ENCODE measurements at places on chromosomes 6 and 20. TPM values are rescaled to one million over a fixed set of nuclear protein-coding genes. Genes with fewer than 3 reads are reported as not detected.

GRCh38 chr6:147417954-147418353 lies 90.5 kb upstream of the SAMD5 start:
- H3K4me3 ChIP-seq = no peak overlapping the region
- no peak overlapping the region for H3K27ac ChIP-seq
- no peaks in the 10 kb centered on the region for H3K27me3 ChIP-seq
- DNase-seq = no peak

DNA sequence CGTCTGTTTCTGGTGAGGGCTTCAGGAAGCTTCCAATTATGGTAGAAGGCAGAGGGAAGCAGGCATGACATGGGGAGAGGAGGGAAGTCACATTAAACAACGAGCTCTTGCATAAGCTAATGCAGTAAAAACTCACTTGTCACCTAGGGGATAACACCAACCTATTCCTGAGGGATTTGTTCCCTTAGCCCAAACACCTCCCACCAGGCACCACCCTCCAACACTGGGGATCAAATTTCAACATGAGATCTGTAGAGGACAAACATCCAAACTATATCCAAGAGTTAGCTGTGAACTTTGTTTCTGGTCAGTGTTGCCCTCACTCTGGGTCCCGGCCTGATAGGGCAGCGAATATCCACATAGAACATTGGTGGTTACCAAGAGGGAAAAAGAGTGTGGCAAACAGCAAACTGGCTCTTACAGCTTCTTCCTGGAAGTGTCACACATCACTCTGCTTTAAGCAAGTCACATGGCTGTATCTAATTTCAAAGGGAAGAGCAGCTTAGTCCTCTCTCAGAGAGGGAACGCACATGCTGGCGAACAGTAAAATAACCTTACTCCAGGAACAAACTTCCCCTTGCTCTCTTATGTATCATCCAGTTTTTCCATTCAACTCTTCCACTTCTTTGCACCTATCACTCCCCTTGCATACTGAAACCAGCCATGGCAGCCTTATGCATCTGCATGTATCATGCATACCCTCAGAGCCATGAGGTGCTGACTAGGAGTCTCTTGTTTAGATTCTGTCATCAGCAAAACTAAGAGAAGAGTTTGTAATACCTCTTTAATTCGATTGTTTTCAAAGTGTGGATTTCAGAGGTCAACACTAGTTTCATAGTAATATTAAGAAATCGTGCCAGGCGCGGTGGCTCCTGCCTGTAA lies 4.8 kb upstream of the MOCS1 start:
- DNase-seq = no peak
- H3K27me3 ChIP-seq = no peaks in the 10 kb centered on the region
- H3K27ac ChIP-seq = no peak overlapping the region
- H3K36me3 ChIP-seq = no peaks in the 10 kb centered on the region
- no peaks in the 10 kb centered on the region for H3K4me1 ChIP-seq
- no peak overlapping the region for H3K4me3 ChIP-seq

DNA sequence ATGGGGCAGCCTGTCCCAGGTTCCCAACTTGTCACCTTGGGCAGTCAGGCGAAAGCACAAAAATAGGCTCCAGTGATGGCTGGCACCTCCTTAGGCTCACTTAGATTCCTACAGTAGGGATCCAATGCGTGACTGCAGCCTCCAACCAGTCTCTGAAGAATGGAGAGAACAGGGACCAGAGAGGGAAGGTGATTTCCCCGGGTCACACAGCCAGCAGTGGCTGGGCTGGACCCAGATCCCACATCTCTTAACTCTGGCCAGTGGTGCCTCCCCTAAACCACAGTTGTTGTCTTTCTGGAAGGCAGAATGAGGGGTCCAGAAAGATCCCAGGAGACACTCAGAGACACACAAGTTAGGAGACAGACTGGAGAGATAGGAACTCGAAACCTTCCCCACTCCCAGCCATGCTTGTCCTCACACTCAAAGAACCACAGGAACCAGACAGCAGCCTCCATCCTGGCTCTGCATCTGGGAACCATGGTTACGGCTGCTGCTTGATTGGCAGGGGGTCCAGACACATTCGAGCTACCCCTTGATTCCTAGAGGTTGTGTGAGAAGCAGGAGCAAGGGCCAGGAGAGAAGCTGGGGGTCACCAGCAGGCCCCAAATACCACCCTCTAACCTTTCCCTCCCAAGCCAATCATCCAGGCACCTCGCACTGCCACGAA lies 33.1 kb upstream of the SIRPA start:
- H3K27ac ChIP-seq = no peak overlapping the region
- H3K4me3 ChIP-seq = no peak overlapping the region
- no peak for DNase-seq
- no peaks in the 10 kb centered on the region for H3K36me3 ChIP-seq

DNA sequence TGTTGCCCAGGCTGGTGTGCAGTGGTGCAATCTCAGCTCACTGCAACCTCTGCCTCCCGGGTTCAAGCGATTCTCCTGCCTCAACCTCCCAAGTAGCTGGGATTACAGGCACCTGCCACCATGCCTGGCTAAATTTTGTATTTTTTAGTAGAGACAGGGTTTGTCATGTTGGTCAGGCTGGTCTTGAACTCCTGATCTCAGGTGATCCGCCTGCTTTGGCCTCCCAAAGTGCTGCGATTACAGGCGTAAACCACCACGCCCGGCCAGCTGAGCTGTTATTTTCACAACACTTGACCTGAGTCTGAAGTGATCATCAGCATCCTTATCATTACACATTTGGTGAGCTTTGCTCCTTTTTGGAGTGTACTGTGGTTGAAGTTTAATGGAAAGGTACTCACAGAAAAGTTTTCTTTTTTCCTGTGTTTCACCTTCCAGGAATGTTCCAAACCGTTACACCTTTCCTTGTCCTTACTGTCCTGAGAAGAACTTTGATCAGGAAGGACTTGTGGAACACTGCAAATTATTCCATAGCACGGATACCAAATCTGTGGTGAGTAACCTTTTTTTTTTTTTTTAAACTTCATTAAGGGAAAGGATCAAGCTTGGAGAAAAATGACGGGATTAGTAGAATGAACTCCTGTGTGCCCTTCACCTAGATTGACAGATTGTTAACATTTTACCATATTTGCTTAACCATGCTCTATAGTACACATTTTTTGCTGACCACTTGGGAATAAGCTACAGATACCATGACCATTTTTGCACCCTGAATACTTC lies 9.7 kb downstream of the RNF114 start:
- H3K4me1 ChIP-seq = no peaks in the 10 kb centered on the region
- DNase-seq = no peak
- peaks cover 36% of the 10 kb centered on the region for H3K36me3 ChIP-seq
- H3K4me3 ChIP-seq = no peak overlapping the region
- no peak overlapping the region for H3K27ac ChIP-seq

GRCh38 chr6:128754658-128755256 lies 128.2 kb upstream of the LAMA2 start:
- H3K4me3 ChIP-seq = no peak overlapping the region
- no peaks in the 10 kb centered on the region for H3K36me3 ChIP-seq
- H3K27ac ChIP-seq = no peak overlapping the region

- no peak for DNase-seq
- H3K4me1 ChIP-seq = no peaks in the 10 kb centered on the region
- no peaks in the 10 kb centered on the region for H3K36me3 ChIP-seq
- no peak overlapping the region for H3K4me3 ChIP-seq
- H3K27me3 ChIP-seq = no peaks in the 10 kb centered on the region
Measured at GRCh38 chr6:53802582-53802981, 7.8 kb downstream of the LRRC1 start.

DNA sequence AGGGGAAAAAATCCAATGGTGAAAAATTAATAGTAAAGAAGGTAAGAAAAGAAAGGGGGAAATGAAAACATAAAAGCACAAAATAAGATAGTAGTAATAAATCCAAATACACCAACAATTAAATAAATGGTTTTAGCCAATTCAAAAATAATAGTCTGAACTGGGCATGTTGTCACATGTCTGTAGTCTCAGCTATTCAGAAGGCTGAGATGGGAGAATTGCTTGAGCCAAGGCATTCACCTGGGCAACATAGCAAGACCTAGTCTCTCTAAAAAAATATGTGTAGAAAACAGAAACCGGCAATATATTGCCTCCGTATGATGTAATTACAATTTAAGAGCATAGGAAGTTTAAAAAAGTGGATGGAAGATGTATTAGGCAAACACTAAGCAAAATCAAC lies 311.3 kb upstream of the FERMT1 start:
- H3K27me3 ChIP-seq = no peaks in the 10 kb centered on the region
- H3K4me1 ChIP-seq = no peaks in the 10 kb centered on the region
- no peak overlapping the region for H3K4me3 ChIP-seq
- no peaks in the 10 kb centered on the region for H3K36me3 ChIP-seq
- no peak for DNase-seq

DNA sequence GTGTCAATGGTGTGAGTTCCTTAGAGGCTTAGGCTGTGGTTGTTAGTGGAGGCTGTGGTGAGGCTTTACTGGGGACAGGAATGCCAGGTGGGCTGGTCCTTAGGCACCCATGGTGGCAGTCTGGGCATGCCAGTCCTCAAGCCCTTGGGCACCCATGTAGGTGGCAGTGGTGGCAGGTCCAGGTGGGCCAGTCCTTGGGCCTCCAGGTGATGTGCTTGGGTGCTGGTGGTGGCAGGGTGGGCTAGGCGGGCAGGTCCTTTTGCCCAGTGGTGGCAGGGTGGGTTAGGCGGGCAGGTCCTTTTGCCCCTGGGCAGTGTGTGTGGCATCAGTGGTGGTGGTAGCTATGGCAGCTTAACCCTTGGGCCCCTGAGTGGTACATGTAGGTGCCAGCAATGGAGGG lies 133.8 kb downstream of the FLRT3 start:
- no peak overlapping the region for H3K4me3 ChIP-seq
- no peak for DNase-seq
- no peak overlapping the region for H3K27ac ChIP-seq

- H3K4me3 ChIP-seq = no peak overlapping the region
- H3K36me3 ChIP-seq = no peaks in the 10 kb centered on the region
- H3K27me3 ChIP-seq = no peaks in the 10 kb centered on the region
- peak overlapping the region; percentile 23 for H3K27ac ChIP-seq
Measured at GRCh38 chr20:49620364-49621240, 52.7 kb upstream of the PTGIS start.

- no peak overlapping the region for H3K27ac ChIP-seq
- no peaks in the 10 kb centered on the region for H3K36me3 ChIP-seq
- no peak overlapping the region for H3K4me3 ChIP-seq
- no peaks in the 10 kb centered on the region for H3K4me1 ChIP-seq
Measured at GRCh38 chr6:12720310-12720709, 3.7 kb downstream of the PHACTR1 start.

DNA sequence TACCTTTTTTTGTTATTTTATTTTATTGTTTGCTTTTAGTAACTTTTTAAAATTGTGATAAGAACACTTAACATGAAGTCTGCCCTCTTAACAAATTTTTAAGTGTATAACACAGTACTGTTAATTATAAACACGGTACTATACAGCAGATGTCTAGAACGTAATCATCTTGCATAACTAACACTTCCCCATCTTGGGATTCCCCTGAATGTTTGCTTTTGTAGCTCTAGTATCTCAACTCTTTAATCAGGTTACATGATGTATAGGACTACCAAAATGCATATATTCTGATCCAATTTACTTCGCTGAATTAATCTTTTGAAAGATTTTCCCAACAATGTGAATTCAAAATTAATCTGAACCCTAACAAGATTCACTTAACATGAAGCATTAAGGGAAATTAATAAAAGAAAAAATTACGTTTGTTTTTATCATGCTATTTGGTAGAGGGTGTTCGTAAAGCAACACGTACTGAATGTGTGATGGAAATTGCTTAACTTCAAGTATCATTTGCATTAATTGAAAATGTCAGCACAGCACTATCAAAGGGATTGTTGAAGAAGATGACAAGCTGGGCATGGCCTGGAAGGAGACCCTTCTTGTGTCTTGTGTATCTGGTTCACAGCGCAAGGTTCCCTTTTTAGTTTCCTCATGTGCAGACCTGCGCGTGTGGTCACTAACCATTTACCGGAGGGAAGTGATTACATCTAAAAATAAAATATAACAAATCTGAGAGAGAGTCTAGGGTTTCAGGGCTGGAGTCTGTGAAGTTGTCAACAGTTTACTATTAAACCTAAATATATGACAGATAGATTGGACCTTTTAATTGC lies 15.2 kb downstream of the COL19A1 start:
- H3K36me3 ChIP-seq = no peaks in the 10 kb centered on the region
- no peaks in the 10 kb centered on the region for H3K4me1 ChIP-seq
- H3K4me3 ChIP-seq = no peak overlapping the region
- H3K27me3 ChIP-seq = no peaks in the 10 kb centered on the region
- DNase-seq = no peak
- no peak overlapping the region for H3K27ac ChIP-seq

DNA sequence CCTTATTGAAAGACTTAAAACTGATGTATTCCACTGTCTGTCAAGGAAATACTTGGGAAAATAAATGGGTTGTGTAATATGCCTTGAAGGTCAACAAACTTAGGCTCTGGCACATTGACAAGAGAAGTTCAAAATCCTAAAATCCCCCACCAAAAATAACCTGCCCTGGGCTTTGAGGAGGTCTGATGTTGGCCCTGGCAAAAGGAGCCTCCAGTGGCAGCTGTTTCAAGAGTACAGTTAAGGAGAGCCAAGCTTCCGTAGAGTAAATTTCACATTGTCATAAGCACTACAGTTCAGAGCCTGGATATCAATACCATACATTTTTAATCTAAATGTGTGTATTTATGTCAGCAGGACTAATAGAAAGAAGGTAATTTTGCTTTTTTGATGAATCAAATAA lies 282.7 kb downstream of the EYA4 start:
- H3K36me3 ChIP-seq = no peaks in the 10 kb centered on the region
- no peaks in the 10 kb centered on the region for H3K4me1 ChIP-seq
- H3K27me3 ChIP-seq = no peaks in the 10 kb centered on the region
- no peak for DNase-seq

GRCh38 chr6:2509711-2510110 lies 241.0 kb downstream of the MYLK4 start:
- no peaks in the 10 kb centered on the region for H3K36me3 ChIP-seq
- DNase-seq = no peak
- H3K27me3 ChIP-seq = no peaks in the 10 kb centered on the region

GRCh38 chr6:157822245-157823000 lies 623 bp upstream of the SNX9 start:
- H3K4me1 ChIP-seq = peaks cover 2% of the 10 kb centered on the region
- H3K27me3 ChIP-seq = no peaks in the 10 kb centered on the region
- no peak overlapping the region for H3K4me3 ChIP-seq
- H3K36me3 ChIP-seq = no peaks in the 10 kb centered on the region

DNA sequence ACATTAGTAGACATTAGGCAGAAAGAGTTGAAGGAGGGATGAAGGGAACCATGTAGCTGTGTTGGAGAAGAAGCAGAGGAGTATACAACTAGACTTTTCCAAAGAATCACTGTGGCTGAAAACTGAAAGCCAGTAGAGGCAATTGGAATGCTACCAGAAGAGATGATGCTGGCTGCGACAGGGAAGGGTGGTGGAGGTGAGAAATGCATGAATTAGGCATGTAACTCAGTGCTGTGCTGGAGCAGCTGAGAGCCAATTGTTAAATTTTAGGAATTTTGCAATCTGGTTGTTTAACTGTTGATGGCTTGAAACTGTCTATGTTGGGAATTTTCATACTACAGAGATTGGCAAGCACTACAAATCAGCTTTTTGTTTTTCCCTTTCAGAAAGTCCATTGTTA lies 35.8 kb upstream of the SIRPG start:
- H3K27ac ChIP-seq = no peak overlapping the region
- H3K4me1 ChIP-seq = no peaks in the 10 kb centered on the region
- no peaks in the 10 kb centered on the region for H3K36me3 ChIP-seq
- no peak overlapping the region for H3K4me3 ChIP-seq
- no peak for DNase-seq

- peaks cover 3% of the 10 kb centered on the region for H3K36me3 ChIP-seq
- H3K4me1 ChIP-seq = no peaks in the 10 kb centered on the region
- no peak overlapping the region for H3K27ac ChIP-seq
- DNase-seq = no peak
- no peaks in the 10 kb centered on the region for H3K27me3 ChIP-seq
- no peak overlapping the region for H3K4me3 ChIP-seq
Measured at GRCh38 chr6:494394-494793, 102.8 kb downstream of the IRF4 start.

Gene MRPL18
- total RNA-seq = 56.7 TPM

Gene ZBTB46
- 24.0 TPM for total RNA-seq

Gene ERVFRD-1
- 0.57 TPM for total RNA-seq
